ENCODE measurements at places on chromosomes 2 and 18.

GRCh38 chr2:74865770-74866674 is 32.1 kb downstream of the HK2 start:
- no peak for DNase-seq

- no peak for DNase-seq
Observed at GRCh38 chr2:95006588-95006987, 18.9 kb upstream of the MAL start.

DNA sequence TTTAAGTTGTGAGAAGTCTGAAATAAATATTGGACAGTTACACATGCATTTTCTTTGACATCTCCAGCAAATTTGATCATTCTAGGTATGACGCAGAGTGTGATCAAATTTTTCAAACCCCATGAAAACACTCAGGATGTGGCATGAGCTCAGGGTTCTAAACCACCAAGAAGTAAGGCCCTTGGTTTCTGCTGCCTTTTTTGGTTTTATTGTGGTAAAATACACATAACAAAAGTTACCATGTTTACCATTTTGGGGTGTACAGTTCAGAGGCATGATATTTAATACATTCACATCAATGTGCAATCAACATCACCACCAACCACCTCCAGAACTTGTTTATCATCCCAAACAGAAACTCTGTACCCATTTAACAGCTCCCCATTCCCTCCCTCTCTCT is 64.3 kb upstream of the TTN start:
- DNase-seq, result no peak

DNA sequence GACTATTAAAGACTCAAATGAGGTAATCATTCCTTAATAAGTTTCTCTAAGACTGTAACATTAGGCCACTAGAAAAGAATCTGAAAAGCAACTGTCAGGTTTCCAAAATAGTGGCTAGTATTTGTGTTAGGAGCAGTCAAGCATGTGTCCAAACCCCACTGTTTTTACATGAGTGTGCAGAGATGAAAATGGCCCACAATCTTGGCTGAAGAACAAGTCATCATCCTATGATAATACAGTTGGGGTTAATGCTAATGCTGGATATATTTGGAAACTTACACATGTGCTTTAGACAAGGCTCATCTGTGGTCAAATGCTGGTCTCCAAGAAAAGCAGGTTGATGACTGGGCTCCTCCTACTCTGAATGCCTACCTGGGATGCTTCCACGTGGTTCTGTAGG is 73.6 kb downstream of the MAIP1 start:
- no peak for DNase-seq

DNA sequence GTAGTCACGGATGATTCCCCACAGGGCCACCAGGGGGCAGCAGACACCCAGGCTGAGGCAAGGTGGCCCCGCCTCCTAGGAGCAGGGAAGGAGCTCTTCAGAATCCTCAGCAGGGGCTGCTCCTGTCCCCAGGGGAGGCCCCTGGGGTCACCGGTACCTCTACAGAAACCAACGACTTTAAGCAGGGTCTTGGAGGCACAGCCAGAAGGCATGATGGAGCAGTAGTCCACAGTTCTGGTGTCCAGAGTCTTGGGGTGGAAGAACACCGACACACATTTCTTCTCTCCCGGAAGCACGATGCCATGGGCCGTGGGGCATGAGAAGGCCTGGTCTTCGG is 11.5 kb downstream of the CFAP65 start:
- peak; percentile 79 for DNase-seq

GRCh38 chr2:102708847-102709559 is 52.8 kb upstream of the TMEM182 start:
- DNase-seq, result peak; percentile 32

DNA sequence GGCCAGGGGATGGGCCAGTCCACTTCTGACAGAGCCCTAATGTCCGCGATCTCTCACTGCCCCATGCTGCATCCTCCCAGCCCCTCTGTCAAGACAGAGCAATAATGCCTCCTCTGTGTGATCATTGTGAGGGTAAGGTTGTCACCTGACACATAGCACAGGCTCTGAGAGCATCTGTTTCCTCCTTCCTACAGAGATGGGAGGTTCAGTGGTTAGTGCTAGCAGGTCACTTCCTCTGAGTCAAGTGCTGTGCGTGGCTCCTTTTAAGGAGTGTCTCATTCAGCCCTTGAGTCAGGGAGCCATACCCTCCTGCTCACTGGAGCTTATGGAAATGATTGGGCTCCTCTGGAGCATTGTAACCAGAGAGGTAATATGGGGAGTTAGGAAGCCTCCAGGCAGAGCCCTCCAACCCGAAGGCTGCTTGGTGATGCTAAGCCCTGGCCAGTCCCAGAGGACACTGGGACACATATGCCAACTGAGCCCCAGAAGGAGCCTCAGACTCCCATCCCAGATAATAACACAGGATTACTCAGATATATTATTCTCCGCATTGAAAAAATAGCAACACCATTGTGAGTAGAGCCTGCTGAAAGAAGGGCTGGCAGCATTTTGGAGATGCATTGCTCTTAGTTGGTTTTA is 189.0 kb downstream of the GALNT1 start:
- no peak for DNase-seq

DNA sequence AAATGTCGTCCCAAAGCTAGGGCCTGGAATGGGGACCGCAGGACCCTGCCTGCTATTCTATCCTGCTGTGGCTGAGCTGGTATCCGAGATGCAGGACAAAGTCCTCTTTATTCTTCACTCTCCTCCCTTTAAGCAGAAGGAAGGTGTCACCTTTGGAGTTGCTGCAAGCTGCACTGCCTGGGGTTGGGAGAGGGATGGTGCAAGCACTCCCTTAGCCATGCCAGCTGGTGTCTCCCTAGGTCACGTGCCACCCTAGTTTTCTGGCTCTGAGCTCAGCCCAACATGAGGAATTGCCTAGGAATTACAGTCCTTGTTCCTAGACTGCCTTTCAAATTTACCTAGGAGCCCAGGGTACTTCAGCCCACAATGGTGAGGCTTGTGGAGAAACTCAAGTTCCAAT is 21.4 kb upstream of the FAM228A start:
- DNase-seq, result no peak

DNA sequence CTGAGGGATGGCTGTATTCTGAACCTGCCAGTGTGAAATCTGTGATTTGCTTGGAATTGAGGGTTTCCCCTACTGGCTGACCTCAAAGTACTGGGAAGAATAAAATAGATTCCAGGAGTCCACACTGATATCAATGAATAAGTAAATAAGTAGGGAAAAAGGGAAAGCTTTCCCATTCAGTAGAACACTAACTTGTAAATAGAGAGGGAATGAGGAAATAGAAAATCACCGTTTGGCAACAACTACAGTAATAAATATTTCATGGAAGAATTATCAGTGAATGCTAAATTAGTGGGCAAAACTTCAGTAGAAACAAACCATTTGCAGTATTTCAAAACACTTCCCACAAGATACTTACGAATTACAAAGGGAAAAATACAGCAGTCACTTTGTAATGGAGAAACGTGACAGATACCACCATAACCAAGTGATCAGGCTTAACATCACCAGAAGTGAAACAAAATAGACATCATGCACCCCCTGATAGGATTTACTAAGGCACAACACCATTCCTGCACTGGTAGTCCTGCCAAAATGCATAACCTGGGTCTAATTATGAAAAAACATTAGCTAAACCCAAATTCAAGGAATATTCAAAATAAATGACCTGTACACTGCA is 88.5 kb downstream of the ICA1L start:
- no peak for DNase-seq
